ENCODE measurements at places on chromosomes 5 and 9.

GRCh38 chr9:119829186-119829585 lies 460.0 kb upstream of the BRINP1 start:
- DNase-seq: no peak

DNA sequence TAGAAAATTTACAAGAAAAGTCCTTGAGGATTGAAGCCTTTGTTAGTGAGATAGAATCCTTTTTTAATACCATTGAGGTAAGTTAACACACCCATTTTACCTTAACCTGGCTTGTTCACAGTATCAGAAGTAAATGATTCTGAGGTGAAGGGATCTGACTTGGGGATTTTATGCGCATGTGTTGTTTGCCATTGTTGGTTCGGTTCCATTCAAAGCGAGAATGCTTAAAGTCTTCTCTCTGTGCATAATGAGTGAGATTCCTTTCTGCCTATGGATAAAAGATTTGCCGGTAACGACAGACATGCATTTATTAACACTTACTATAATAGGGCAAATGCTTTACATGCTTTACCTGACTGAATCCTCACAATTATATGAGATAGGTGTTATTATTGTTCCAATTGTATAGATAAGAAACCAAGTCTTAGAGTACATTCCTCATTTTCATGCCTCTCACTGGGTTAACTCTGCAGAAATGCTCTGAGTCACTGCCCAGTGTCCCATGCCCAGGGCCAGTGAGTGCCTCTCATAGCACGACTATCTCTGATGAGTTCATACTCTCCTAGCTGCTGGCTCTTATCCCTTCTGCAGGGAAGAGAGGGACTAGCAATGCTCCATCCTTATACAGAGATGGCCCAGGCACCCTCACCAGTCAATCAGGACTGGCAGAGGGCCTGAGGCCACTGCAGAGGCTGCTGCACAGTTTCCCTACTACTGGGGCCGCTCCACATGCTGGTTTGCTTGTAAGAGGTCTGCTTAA lies 54.4 kb downstream of the CMYA5 start:
- no peak for DNase-seq

GRCh38 chr5:179051784-179052183 lies 8.4 kb upstream of the ZNF354C start:
- no peak for DNase-seq

- DNase-seq: no peak
These were observed 1.5 kb upstream of the TRAF1 start for GRCh38 chr9:120928015-120928482.

DNA sequence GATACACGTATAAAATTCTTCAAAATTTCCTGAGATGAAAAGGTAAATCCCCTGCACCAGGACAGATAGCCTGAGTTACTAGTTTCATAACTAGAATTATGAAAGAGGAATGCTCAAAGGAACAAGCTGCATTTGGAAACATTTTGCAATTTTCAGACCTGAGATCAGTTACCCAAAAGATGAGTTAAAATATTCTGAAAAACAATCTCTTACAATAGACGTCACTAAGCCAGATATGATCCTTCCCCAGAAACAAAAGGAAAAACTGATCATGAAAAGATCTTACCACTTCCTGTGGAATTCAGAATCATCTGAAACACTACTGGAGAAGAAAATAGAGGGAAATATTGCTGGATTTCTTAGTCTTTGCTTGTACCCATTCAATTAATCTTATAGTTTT lies 204.7 kb downstream of the ARRDC3 start:
- DNase-seq: no peak

- no peak for DNase-seq
These were observed 128.1 kb upstream of the TRIM32 start for GRCh38 chr9:116558818-116559540.

GRCh38 chr5:120735076-120735475 lies 271.0 kb downstream of the PRR16 start:
- no peak for DNase-seq

- no peak for DNase-seq
These were observed 37.9 kb downstream of the IRX4 start for GRCh38 chr5:1844708-1845436.

DNA sequence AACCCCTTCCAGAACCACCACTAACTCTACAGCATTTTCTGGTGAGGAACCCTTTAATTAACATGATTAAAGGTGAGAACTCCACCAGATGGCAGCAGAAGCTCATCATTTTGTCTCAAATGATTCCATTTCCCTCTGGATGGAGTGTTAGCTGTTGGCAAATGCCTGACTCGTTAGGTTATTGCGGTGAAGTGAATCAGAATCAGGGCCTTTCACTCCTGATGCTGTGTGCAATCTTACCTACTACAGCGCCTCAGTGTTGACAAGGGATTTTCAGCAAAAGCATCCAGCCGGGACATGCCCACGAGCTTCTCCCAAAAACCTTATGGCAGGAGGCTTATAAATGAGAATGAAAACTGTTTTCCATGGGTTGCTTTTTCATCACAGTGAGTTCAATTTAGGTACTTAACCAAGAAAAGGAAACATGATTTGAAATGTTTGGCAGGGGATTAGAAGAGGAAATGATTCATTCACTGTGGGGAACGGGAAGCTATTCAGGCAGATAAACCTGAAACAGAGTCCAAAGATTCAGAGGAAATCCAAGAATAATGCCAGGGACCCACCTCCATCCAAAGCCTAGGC lies 48.0 kb upstream of the CAST start:
- peak; percentile 33 for DNase-seq

GRCh38 chr5:54518818-54519508 lies 1.4 kb downstream of the SNX18 start:
- no peak for DNase-seq

- peak; percentile 77 for DNase-seq
These were observed 5.1 kb downstream of the RGS14 start for GRCh38 chr5:177362610-177363507.

DNA sequence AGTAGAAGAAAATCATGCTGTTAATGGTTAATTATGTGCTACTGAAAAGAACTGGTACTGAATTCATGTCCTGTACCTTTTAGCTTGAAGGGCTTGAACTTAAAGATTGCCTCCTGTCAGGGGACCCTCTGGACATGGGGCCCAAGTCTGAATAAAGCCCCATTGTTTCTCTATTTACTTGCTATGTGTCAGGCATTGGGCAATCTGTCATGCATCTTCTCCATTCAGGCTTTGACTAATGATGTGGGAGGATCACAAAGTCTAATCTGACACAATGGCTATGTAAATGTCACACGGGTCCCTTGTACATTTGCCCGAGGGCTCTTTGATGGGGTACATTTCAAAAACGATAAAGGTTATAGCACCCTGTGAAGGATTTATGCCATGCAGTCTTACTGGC lies 64.0 kb upstream of the TUSC1 start:
- no peak for DNase-seq

- no peak for DNase-seq
These were observed 1366.8 kb downstream of the EFNA5 start for GRCh38 chr5:106303911-106304310.

DNA sequence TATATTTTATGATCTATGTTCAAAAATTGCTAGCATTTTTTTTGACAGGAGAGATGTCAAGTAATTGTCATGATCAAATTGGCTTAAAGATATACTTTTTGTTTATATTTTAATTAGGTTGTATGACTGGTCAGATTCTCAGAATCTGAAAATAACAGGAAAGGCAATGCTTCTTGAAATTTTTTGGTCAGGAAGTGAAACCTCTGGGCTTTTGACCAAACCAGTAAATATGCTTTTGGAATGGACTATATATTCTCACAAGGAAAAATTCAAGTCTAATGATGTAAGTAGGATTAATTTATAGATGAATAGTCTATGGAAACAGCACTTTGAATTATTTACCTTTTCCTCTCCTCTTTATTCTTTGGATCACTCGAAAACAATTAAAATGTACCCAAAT lies 52.3 kb downstream of the SLF1 start:
- DNase-seq: no peak

DNA sequence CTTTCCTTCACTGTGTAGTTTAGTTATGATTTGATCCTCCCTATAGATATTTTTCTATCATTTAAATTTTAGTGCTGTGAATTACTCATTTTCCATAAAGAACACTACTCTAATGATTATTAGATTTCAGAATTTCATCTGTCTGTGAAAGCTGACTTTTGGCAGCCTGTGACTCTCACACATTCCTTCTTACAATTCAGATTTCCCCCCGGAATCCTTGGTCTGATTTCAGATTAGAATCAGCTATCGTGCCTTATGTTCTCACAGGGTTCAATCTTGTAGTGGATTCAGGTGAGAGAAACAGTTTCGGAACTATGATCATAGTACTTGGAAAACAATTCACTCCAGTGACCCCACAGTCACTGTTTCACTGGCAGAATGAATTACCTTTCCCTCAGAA lies 26.2 kb downstream of the ZNF474 start:
- no peak for DNase-seq

DNA sequence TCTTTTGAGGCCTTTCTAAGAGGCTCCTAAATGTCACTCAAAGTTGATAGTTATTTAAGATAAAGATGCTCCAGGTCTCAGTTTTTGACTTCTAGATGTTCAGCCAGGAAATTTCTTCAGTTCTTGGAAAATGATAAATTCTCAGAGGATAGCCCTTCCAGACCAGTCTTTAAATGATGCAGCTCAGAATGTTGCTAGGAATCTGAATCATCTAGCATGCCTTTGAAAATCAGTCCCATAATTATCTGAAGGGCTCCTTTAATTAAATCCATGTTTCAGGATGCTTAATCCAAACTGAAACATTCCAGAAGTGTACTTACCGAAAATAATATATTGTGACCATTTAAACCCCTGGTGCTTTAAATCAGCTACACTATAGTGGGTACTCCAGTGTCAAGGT lies 107.5 kb upstream of the FBN2 start:
- no peak for DNase-seq

DNA sequence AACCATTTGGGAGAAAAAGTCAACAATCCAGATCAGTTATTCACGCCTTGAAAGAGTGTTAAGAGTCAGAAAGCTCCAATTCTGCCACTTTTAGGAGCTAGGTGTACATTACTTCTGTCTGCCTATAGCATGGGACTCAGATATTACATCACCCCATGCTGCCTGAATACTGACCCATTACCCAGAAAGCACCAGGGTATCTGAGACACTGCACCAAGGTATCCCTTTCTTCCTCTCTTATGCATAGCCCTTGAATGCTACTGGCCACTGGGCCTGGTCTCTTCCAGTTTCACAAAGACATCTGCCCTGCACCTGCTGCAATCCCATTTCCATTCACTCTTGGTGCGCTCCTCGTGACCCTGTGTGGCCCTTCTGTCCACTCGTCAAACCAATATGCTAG lies 2.6 kb downstream of the STRBP start:
- DNase-seq: no peak

DNA sequence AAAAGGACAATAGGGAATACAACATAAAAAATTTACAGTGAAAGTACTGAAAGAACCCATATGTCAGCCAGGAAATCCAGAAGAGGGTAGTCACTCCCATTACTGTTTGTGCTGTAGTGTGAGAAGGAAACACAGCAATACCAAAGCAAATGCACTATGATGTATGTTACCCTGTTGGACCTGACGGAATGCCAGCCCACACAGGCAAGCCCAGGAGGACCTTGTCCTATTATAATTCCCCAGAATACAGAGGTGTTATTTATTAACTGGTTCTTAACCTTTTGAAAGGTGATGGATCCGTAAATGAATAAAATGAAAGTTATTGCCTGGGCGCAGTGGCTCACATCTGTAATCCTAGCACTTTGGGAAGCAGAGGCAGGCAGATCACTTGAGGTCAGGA lies 79.0 kb downstream of the GDA start:
- no peak for DNase-seq

- no peak for DNase-seq
These were observed 115.8 kb upstream of the LIFR start for GRCh38 chr5:38672059-38672788.

- DNase-seq: no peak
These were observed 46.2 kb downstream of the RNF145 start for GRCh38 chr5:159163027-159163700.

DNA sequence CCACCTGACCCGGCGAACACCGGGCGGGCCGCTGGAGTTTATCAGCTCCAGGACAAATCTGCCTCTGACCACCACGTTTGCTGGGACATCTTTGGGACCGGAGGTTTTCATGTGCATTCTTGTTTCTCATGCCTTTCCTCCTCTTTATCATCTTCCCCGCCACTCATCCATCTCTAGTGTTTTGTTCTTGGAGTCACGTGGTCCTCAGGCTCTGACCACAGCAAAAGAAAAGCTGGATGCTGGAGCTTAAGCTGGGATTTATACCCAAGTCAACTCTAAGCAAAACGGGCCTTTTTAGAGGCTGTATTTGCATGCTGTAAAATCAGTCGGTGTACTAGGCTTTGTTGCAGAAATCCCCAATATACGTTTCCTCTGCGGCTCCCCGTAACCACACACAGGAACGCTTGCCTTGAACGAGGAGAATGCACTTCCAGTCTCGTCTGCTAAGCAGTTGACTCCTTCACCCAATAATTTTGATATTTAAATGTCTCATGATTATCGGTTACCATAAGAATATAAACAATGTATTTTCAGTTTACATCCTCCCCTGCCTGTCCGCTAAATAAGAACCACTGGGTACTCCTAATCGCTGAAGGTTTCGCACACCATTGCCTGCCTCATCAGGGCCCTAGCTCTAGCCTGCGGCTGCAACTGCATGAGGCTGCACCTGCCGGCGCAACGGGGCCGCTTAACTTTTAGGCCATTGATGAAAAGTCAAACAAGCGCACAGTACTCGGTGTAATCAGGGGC lies 560 bp upstream of the NDUFS6 start:
- peak; percentile 34 for DNase-seq

GRCh38 chr5:122985954-122986721 lies 50.4 kb downstream of the PPIC start:
- DNase-seq: no peak

GRCh38 chr9:21788752-21789151 lies 13.7 kb upstream of the MTAP start:
- no peak for DNase-seq

- no peak for DNase-seq
These were observed 222.6 kb downstream of the TMEM161B start for GRCh38 chr5:88045931-88046461.

DNA sequence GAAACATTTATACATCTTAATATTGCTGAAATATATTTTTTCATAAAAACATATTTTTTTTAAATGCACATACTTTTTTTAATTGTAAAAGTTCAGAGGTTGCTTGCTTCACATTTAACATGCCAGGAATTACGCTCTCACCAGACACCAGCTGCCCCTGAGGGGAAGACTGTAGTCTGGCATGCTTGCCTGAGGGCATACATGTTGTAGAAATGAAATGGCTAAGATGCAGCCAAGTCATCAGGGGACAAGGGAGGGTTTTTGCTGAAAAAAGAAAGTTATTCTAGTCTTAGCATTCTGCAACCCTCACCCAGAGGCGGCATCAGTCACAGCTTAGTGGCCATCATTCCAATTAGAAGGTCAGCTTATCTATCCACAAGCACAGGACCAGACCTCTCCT lies 426.7 kb upstream of the FTMT start:
- no peak for DNase-seq

GRCh38 chr9:108903420-108904103 lies 30.4 kb downstream of the ELP1 start:
- DNase-seq: no peak

- DNase-seq: no peak
These were observed 42.4 kb downstream of the RHOBTB3 start for GRCh38 chr5:95773335-95774059.
